ENCODE measurements at places on chromosomes 1 and 21.

- DNase-seq: no peak
These were observed 159.0 kb upstream of the IGSF21 start for GRCh38 chr1:17948594-17948993.

- DNase-seq: no peak
These were observed 114.1 kb downstream of the PRDM2 start for GRCh38 chr1:13814131-13814530.

GRCh38 chr1:21270086-21270689 lies 20.1 kb downstream of the ECE1 start:
- no peak for DNase-seq

- no peak for DNase-seq
These were observed 18.1 kb upstream of the ZBTB8A start for GRCh38 chr1:32521165-32521564.

GRCh38 chr1:244651956-244652622 lies 837 bp upstream of the DESI2 start:
- DNase-seq: no peak

Data from upper lobe of left lung (tissue), 6 donors.